ENCODE measurements at places on chromosomes 3 and 15. TPM values are rescaled to one million over a fixed set of nuclear protein-coding genes. Genes with fewer than 3 reads are reported as not detected.

- no peak for DNase-seq
These were observed 54.0 kb upstream of the MYZAP start for GRCh38 chr15:57537488-57538264.

- DNase-seq, result no peak
These were observed 130.6 kb downstream of the RPL22L1 start for GRCh38 chr3:170739410-170739809.

DNA sequence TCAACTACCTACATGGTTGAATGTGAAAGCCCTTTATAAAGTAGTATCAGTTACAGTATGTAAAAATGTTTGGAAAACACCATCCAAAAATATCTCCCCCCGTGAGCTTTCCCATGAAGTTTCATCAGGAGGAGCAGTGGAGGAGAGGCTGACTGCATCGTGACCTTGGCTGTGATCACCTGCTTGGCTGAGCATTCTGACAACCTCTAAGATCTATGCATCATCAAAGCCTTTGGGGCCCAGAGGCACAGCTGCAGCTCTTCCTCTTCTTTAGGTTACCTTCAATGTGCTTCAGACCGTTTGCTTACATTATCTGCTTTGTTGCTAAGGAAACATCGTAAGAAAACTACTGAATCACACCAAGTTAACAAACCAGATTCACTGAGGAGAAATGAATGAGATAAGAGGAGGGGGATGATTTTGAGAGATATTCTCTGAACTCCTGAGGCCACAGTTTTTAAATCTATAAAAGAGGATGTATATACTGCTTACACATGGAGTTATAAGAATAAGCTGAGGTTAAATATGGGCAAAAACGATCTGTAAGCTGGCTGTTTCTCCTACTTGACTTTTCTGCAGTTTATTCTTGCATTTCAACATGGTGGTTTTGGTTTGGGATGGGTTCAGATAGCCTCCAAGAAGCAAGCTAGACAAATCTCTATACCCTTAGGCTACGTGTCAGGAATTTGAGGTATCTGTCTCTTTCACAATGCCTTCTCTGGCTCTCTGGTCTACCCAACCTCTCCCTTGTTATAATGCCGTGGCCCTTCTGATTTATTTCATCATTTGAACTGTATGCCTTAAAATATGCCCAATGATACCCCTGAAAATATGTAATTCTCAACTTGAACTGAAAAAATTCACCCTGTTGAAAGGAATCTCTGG is 4.0 kb downstream of the GCSAM start:
- DNase-seq, result no peak

DNA sequence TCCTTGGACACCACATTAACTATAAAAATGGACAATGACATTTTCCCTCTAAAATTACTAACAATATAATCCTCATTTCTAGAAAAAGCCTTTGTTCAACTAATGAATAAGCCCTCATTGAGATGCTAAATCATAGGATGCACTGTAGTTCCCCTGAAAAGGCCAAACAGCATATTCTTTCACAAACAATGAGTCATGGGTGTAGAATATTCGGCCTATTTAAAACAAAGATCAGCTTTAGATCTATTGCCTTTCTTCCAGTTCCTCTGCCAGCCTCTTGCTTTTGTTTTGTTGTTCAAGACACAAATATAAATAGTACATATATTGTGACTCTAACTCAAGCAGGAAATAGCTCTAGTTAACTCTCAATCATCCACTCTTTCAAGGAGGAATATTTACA is 82.5 kb downstream of the ADAM10 start:
- no peak for DNase-seq

Gene GOLGA8K
- total RNA-seq, result not detected

Gene CCR3
- 0.14 TPM for total RNA-seq

- no peak for DNase-seq
These were observed 86.7 kb downstream of the FAM43A start for GRCh38 chr3:194772241-194773000.

DNA sequence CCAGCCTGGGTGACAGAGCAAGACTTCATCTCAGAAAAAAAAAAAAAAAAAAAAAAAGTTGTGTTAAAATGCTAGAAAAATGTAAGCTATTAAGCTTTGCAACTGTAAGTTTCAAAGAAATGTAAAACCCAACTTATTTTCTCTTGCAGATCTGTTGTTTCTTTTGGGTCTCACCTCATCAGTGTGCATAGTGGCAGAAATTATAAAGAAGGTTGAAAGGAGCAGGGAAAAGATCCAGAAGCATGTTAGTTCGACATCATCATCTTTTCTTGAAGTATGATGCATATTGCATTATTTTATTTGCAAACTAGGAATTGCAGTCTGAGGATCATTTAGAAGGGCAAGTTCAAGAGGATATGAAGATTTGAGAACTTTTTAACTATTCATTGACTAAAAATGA is 25.6 kb downstream of the ASTE1 start:
- no peak for DNase-seq

Gene EID1
- total RNA-seq, result 97.8 TPM

DNA sequence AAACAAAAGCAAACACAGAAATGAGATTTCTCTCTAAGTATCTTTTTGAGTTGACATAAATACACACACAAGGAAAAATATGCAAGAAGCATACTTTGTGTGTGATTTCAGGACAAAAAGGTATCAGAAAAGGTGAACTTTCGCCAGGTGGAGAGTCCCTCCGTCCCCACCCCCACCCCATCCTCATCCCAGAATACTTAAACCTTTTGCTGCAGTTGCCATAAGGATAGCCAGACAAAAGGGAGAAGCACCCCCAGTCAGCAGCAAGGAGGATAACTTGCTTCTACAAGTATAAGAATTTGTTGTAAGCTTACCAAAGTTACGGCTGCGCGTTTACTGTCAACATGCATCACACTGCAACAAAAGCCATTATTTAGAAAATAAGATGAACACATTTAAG is 10.3 kb downstream of the FOXP1 start:
- DNase-seq, result no peak

DNA sequence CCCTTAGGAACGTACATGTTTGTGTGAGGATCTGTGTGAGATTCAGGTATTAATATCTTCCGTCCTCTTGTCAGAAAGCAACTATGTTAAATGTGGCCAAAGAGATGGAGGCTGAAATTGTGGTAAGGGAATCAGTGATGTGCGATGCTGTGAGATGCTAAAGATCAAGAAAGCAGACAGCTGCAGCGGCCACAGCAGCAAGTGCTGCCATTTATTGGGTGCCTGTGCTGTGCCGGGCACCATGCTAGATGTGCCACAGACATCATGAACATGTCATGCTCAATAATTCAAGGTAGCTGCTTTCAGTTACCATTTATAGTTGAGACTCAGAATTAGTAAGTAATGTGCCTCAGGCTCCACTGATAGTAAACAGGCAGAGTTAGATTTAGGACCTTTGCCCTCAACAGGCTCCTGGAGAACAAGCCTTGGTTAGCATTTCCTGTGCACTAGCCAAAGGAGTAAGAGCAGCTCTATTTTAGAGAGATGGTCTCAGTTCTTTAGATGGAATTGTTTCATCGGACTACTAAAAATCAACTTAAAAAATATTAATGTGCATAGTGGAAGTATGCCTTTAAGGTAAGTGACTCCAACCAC is 24.9 kb downstream of the LARS2 start:
- DNase-seq, result no peak

Gene ERC2
- total RNA-seq, result 6.1 TPM

Measured in type B pancreatic cell (in vitro differentiated cells).